NCI-H2107 (cell line): ENCODE measurements at places on chromosomes 12 and 14.

DNA sequence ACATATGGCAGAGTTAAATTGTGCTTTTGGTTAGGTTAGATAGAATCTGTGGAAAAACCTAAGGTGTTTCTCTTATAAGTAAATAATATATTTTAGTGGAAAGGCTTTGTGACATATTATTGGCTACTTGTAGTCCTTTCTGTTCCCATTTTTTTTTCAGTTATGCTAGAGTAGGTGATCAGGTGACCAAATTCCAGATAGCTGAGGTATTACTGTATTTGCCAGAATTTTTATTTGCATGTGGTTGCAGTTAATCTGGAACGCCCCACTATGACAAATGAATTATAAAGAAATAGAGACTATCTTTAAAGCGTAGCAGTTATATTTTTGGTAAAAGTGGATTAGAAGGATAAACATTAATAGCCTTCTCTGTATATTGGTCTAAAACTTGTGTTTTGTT is 52.0 kb downstream of the ARHGAP5 start:
- no peak for DNase-seq

- no peak for DNase-seq
Measured at GRCh38 chr12:125187148-125187745, 122.0 kb downstream of the AACS start.

DNA sequence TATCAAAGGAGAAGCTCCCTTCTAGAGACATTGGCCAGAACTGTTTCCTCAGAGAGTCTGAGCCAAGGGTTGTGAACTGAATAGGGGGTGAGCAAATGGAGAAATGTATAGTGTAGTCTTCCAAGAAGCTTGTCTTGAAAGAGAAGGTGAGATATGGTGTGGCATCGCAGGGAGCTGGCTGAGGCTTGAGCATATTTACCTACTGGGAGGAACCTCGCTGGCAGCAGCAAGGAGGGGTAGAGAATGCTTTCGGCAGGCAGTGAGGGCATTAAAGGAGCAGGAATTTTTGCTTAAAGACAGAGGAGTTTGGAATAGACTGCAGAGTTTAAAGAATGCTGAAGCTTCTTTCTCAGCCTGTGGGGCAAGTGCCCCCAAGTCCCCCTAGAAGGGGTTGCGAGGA is 59.3 kb upstream of the PRMT8 start:
- DNase-seq = no peak

DNA sequence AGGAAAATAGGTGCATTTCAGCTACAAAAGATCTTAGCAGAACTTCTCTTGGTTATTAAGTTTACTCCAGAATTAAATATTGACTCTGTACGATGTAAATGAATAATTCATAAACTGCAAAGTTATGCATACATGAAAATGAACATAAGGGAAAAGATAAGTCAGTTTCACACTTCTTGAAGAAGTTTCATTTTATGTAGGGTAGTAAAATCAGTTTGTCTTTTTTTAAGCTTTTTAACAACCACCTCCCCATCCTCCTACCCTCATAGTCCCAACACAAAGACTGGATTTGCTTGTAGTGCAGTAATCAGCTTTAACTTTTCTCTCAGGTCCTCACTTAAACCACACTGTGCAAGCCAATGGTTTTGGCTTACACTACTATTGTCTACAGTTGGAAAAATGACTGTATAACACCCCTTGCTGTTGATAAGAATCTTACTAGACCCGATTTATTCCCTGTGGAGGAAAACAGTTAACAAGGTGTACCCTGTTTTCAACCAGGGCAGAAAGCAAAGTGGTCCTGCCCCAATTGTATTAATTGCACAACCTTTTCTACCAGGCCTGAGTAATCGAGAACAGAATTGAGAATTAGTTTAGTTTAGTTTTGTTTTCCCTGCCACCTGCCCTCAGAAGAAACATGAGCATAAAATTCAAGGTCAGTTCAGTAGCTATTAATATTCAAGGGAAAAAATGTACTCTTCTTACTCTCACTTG is 44.1 kb downstream of the NIN start:
- DNase-seq = no peak

GRCh38 chr14:87094913-87095312 is 898.1 kb downstream of the GALC start:
- DNase-seq = no peak

DNA sequence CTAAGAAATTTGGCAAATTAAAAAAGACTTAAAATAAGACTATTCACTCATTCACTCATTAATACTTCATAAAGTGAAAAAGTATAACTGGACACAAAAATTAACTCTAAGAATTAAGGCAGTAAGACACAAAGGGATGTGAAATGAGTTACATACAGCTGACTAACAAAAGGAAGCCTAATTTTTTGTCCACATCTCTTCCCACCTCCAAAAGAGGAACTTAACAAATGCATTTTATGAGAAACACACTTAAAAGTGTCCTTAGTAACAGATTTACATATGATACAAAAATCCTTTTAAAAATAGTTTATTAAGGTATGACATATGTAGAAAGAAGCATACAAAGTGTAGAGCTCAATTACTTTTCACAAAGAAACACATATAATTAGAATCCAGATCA is 88.9 kb downstream of the NUMB start:
- no peak for DNase-seq
